Right cardiac atrium (tissue), 5 donors: ENCODE measurements at places on chromosomes 1 and 21. TPM values are rescaled to one million over a fixed set of nuclear protein-coding genes. Genes with fewer than 3 reads are reported as not detected.
A peak's percentile ranks its signal among the peaks of the same experiment; 100 is the strongest.

GRCh38 chr1:225881081-225881958, 860 bp downstream of the TMEM63A start:
- peak; percentile 87 for DNase-seq

Gene HPDL
- total RNA-seq, result 0.25 TPM

Gene C8A
- not detected for total RNA-seq

GRCh38 chr1:236228411-236228810, 53.3 kb downstream of the ERO1B start:
- no peak for DNase-seq

Gene BCAS2
- total RNA-seq, result 36.0 TPM

Gene CC2D1B
- 18.3 TPM for total RNA-seq

- no peak for DNase-seq
These were observed 41.2 kb downstream of the AHDC1 start for GRCh38 chr1:27562534-27563340.

DNA sequence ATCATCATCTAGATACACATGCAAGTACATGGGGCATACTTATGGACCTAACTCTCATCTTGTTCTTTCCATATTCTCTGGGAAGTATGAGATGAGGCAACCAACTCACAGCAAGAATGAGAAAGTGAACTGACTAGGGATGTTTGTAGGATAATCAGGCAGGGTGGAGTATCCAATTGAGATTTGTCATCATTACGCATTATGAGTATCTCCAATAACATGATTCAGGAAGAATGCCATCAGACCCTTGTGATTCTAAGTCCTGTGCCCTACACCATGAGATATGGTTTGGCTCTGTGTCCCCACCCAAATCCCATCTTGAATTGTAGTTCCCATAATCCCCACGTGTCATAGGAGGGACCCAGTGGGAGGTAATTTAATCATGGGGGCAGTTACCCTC, 154.0 kb downstream of the SLC30A10 start:
- DNase-seq, result no peak

Gene SLC9C2
- 0.12 TPM for total RNA-seq

DNA sequence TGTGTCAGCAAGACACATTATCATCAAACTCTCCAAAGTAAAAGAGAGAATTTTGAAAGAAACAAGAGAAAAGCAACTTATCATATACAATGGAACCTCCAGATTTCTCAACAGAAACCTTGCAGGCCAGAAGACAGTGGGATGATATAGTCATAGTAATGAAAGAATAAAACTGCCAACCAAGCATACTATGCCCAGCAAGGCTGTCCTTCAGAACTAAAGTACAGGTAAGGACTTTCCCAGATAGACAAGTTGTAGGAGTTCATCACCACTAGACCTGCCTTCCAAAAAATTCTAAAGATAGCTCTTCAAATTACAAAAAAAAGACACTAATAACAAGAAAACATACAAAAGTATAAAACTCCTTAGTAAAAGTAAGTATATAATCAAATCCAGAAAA, 33.2 kb upstream of the FOXD3 start:
- no peak for DNase-seq

Gene HMCN1
- 17.1 TPM for total RNA-seq
